GM12892 (cell line): ENCODE measurements at places on chromosomes 7 and 10.

GRCh38 chr7:121016966-121017365 is 28.5 kb downstream of the CPED1 start:
- DNase-seq, result no peak

- no peak for DNase-seq
These were observed 116.9 kb downstream of the CDCA7L start for GRCh38 chr7:21828841-21829240.

GRCh38 chr10:98466861-98467505 is 20.2 kb upstream of the HPS1 start:
- no peak for DNase-seq

DNA sequence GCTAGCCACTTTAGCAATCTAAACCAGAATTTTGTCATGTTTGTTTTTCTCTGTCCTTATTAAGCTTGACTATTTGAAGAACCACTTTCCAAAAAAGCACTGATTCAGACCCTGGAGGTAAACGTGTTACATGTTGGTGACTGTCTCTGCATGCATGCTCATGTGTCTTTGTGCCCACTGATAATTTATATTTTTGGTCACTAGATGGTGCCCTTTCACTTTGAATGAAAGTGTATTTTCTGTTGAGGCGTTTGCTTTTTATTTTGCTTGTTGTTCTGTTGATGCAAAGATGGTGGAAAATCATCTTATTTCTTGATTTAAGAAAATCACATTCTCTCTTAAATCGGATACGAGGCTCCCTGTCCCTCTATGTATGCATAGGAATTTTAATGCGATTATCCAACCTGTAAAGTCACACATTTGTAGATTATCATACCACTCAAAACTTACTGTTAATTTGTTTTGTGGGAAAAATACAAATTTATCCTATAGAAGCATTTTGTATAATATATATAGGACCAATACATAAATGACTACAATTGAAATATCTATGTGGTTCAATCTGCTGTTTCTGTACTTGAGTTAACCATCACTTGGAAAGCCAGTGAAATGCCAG is 269.3 kb downstream of the BICC1 start:
- no peak for DNase-seq

DNA sequence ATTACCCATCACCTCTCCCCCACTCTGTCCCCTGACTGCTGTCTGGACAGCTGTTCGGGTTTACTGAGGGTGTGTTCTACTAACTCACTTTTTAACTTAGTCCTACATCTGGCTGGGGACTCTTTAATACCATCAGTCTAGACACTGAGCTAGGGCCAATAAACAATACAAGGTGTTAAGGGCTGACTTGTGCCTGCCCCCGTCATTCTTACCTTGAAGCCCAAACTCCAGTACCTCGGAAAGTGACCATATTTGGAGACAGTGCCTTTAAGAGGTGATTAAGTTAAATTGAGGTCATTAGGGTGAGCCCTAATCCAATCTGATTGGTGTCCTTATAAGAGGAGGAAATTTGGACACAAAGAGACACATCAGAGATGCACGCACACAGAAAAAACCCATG is 35.7 kb downstream of the STEAP1B start:
- DNase-seq, result no peak

GRCh38 chr10:3123571-3124411 is 48.8 kb downstream of the PITRM1 start:
- DNase-seq, result no peak

GRCh38 chr10:12201543-12201942 is 5.6 kb downstream of the CDC123 start:
- no peak for DNase-seq

GRCh38 chr10:72218726-72219125 is 2.6 kb upstream of the ASCC1 start:
- DNase-seq, result no peak

GRCh38 chr7:100894860-100895700 is 608 bp downstream of the ACHE start:
- no peak for DNase-seq

GRCh38 chr7:128323040-128323439 is 20.7 kb downstream of the RBM28 start:
- DNase-seq, result no peak

- no peak for DNase-seq
These were observed 84.6 kb upstream of the PDLIM1 start for GRCh38 chr10:95375418-95375817.

- no peak for DNase-seq
These were observed 241.0 kb upstream of the PRSS1 start for GRCh38 chr7:142508251-142508650.

GRCh38 chr7:69739190-69739589 is 140.9 kb downstream of the AUTS2 start:
- no peak for DNase-seq

- no peak for DNase-seq
These were observed 7.2 kb upstream of the HGF start for GRCh38 chr7:81776948-81777630.

GRCh38 chr7:117347480-117347879 is 24.6 kb upstream of the WNT2 start:
- no peak for DNase-seq

- DNase-seq, result no peak
These were observed 65.8 kb downstream of the MINDY4 start for GRCh38 chr7:30836991-30837390.

DNA sequence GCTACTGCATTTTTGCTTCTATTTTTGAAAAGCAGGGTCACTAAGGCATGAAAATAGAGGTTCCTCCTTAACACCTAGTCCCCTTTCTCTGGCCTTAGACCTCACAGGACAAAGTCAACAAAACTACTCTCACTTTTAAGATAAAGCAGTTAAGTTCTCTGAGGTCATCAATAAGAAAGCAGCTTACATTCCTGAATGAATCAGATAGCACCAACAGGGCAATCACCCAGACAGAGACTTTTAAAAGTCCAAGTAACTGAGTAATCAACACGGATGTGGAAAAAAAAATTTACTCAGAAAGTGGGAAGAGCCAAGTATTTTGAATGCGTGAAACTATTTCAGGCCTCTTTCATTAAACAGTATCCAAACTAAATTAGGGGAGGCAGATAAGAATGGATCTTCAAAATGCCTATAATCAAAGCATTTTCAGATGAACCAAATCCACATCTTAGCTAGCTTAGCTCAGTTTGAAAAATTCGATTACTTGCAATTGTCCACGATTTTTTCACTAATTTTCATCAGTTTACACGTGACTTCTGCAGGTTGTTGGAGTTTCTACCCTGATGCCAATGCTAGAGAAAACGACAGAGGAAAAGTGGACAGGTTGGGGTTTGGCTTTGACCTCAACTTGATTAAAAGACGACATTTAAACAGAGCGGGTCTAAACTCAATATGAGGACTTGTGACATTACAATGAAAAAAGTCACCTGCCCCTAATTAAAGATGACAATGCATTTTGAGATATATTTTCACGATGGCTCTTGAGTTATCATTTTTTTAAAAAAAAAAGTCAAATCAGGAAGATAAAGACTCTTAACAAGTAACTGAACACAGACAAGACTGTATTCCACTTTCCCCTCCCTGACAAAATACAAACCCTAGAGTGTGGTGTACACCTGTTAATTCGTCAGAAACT is 1.6 kb downstream of the BEND7 start:
- DNase-seq, result no peak

- no peak for DNase-seq
These were observed 369.5 kb downstream of the IPMK start for GRCh38 chr10:57898231-57898630.

- DNase-seq, result no peak
These were observed 275.4 kb upstream of the NEBL start for GRCh38 chr10:21172542-21172929.

- no peak for DNase-seq
These were observed 190.1 kb downstream of the SUGCT start for GRCh38 chr7:40324914-40325313.

- no peak for DNase-seq
These were observed 39.3 kb downstream of the LRRC18 start for GRCh38 chr10:48900371-48900801.

DNA sequence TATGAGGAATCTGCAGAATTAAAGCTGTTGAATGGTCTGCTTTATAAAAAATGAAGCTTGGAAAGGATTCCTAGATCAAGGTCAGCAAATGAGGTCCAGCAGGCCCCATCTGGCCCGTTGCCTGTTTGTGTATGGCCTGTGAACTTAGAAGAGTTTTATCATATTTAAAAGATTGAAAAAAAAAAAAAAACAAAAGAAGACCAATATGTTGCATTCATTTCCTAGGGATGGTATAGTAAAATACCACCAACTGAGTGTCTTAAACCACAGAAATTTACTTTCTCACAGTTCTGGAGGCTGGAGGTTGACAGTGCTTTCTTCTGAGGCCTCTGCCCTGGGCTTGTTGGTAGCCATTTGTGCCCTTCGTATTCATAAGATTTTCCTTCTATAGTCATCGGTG is 109.2 kb downstream of the PPP1R3A start:
- DNase-seq, result no peak

DNA sequence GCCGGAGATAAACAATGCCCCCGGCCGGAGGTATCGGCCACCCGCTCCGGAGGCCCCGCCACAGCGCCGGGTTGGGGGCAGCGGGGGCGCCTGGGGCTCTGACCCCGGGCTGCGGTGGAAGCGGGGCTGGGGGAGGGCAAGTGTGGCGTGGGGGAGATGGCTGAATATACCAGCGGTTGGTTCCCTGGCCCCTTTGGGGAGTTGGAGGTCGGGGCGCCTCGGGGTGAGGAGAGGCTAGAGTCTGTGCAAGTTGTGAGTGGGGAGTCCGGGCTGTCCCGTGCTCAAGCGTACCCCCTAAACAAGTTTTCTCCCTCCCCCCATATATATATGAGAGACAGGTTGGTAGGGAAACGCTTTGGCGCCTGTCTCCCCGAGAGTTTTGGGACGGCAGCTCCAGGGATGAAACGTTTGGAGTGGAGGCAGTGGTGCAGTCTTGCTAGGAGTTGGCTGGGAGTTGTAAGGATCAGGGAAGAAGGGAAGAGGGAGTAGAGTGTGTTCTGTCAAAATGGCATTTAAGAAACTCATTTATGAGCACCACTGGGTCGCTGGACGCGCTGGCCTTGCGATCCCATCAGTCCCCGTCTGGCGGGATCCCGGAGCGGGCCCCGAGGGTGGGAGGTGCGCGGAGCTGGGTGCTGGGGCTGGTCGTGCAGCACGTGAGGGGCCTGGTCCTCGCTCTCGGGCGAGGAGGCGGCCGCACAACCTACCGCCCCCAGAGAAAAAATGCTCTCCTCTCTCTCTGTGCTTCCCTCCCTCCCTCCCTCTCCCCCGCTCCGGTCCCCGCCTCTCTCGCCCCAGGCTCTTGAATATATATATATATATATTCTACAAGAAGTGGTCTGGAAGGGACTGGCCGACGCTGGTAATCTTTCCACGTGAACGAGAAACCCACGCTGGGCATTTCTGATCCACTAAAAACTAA is 1.1 kb downstream of the TET1 start:
- peak; percentile 29 for DNase-seq

- DNase-seq, result no peak
These were observed 111.1 kb downstream of the RNF216 start for GRCh38 chr7:5670183-5670935.

DNA sequence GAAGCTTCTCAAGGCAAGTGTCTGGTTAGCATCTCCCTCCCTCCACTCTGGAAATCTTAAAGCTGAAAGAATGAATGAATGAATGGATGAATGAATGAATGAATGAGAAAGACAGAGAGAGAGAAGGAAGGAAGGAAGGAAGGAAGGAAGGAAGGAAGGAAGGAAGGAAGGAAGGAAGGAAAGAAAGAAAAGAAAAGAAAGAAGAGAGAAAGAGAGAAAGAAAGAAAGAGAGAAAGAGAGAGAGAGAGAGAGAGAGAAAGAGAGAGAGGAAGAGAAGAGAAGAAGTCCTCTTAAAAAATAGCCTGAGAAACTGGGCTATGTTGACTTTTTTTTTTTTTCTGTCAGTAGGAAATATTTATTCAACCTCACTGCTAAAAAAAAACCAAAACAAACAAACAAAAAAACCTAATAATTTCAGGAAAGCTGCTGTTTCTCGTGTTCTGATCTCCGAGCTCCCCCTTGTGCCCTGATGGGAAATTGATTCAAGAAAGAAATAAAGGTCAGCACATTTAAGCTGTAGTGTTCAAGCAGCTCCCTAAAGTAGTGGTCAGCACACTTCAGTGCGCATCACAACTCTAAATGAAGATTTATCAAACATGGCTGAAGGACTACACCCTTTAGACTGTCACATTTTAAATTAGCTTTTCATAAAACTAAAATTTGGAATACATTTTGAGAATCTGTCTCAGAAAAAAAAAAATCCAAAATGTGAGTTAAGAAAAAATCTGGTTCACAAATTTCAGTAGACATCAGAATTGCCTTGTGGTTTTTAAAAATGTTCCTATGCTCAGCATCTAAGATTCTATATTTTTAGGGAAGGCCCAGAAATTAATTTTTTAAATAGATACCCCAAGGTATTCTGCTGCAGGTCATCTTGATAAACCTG is 154.3 kb downstream of the ELAPOR2 start:
- DNase-seq, result no peak

DNA sequence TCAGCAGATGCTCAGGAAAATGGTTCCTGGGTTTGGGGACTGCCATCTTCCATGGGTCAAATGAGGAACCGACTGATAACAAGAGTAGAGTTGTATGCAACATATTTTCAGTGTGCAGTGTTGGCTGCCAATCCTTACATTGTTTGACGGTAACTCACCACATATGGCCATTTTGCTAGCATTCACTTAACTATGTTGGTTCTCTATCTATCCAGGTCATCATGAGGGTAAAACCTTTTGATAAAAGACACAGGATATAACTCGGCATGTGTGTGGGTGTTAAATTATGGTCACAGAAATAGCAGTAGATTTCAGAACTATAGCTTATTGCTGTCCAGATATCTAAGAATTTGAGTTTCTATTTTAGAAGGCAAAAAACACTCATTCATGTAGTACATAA is 140.7 kb upstream of the AOAH start:
- no peak for DNase-seq

DNA sequence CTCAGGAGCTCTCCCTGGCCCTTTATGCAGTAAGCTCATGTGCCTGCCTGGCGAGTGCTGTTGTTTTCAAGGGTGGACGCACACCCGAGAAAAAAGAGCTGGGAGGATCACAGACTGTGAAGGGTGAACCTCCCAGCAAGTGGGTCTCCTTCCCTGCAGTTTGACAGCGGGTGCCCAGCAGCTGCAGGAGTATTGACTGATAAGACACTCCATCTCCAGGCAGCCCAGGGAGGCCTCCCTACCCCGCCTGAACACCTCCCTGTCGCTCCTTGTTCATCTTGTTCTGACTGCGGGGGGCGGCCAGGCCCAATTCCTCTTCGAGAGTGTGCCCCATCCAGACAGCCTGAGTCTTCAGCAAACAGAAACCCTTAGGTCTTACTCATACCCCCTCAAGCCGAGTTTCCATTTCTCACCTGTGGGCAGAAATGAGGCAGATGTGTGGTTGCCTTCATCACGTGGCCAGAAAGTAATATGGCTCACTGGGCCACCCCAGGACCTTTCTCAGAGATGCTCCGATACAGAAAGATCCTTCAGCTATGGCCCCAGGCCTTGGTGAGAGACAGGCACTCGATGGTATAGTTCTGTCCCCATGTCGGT is 17.2 kb downstream of the MDH2 start:
- no peak for DNase-seq

GRCh38 chr7:152344253-152344652 is 91.5 kb downstream of the KMT2C start:
- no peak for DNase-seq

- no peak for DNase-seq
These were observed 6.5 kb downstream of the TSPAN14 start for GRCh38 chr10:80460399-80461207.
